ENCODE measurements at places on chromosomes 11 and 22.

- DNase-seq = no peak
Measured at GRCh38 chr11:32586576-32587190, 3.1 kb downstream of the EIF3M start.

GRCh38 chr11:61109671-61110070, 7.4 kb downstream of the CD5 start:
- no peak for DNase-seq

DNA sequence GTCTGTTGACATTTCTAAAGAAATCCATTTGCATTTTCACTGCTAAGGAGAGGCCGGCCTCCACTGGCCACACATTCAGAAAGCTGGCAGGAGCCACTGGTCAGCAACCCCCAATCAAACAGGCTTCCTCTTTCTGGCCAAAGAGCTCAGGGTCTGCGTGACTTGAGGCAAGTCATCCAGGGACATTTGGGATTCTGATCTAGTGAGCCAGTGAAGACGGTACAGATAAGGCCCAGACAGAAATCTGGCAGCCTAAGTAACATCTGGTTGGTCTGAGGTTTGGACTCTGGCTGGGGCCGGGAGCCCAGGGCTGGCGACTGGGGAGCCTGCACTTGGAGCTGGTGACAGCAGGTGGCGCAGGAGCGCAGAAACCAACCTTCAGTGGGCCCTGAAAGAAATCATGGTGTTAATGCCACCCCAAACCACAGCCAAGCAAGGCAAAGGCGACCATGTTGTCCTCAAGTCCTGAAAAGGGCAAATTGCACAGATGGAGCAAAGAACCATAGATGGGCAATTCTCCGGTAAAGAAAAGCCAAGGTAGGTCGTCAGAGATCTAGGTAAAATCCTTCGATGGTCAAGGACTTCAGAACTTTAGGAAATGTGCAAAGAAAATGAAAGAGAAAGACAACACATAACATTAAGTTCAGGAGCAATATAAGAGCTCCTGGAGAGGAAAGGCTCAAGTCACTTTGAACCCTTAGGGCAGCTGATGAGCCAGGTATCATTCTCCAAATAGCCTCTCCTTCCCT, 99.4 kb upstream of the BLID start:
- DNase-seq = peak; percentile 72

- no peak for DNase-seq
Measured at GRCh38 chr22:32605576-32605975, 131.0 kb downstream of the FBXO7 start.

DNA sequence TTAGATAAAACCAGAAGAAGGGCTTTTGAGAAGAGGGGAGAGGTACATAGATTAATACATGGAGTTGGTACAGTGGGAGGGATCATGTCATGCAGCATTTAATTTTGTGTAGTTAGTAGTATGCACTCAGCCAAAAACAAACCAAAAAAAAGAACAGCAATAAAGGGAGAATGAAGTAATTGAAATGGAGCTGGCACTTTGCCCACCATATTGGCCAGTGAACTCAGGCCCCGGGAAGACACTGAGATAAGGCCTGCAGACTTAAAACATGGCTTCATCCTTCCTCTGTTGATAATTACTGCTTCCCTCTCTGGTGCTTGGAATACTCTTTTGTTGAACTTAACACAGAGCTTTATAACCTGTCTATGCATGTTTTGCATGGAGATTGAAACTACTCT, 3.1 kb downstream of the PANX1 start:
- DNase-seq = no peak

- no peak for DNase-seq
Measured at GRCh38 chr11:110159476-110159875, 66.3 kb downstream of the ZC3H12C start.

- DNase-seq = no peak
Measured at GRCh38 chr11:95487391-95487790, 256.4 kb upstream of the SESN3 start.

All from liver (tissue), 10 donors.